ENCODE measurements at places on chromosomes 6 and 20.

- DNase-seq: no peak
Measured at GRCh38 chr20:58759947-58760346, 67.3 kb downstream of the NPEPL1 start.

DNA sequence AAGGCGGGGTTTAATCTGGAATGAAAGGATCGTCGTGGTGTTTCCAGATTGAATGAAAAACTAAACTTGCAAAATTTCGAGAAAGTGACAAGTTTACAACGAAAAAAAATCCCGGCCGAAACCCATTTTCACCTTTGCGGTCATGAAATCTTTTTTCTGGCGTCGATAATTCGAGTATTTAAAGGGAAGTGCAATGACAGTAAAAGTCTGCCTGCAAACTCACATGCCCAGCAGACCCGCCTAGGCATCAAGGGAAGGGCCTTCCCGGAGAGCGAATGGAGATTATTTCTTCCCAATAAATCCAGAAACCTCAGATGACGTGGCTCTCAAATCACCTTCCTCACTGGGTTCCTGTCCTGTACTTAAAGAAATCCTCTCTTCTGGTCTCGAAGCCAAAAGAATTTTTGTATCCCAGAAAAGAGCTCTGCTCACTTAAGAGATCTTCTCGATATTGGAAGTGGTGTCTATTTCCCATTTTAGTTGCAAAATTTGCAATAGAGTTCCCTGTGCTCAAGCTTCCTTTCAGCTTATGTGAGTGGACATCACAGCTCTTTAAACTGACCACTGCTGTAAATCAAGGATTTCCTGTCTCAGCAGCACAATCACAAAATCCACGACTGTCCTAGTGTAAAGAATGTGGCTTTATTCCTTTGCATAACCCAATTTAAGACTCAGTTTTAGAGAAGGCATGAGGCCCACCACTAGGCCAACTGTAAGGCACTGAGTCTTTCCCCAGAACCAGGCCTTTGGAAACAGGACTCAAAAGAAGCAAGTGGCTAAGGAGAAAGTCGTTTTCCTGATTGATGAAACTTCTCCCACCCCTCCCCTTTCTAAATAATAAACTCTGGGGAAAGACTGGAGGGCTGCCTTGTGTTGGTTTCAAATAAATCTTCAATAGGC lies 3.9 kb downstream of the OLIG3 start:
- DNase-seq: no peak

DNA sequence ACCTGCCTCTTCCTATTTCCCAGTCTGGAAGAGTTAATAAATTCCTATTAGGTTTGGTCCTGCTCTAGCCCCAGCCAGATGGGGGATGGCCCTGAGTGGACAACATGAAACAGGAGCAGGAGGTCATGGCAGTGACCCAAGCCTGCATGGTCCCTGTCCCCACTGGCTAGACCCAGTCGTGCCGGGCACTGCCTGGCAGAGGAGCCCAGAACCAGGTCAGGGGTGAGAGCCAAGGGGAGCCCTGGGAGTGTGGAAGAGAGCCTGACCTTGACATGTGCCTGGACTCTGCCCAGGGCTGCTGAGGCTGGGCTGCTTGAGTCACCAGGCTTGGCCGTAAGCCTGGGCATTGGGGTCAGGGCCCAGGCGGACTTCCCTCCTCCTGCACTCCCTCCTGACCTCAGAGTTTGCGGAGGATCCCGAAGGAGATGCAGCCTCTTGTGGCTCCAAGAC lies 3.6 kb downstream of the AVP start:
- no peak for DNase-seq

DNA sequence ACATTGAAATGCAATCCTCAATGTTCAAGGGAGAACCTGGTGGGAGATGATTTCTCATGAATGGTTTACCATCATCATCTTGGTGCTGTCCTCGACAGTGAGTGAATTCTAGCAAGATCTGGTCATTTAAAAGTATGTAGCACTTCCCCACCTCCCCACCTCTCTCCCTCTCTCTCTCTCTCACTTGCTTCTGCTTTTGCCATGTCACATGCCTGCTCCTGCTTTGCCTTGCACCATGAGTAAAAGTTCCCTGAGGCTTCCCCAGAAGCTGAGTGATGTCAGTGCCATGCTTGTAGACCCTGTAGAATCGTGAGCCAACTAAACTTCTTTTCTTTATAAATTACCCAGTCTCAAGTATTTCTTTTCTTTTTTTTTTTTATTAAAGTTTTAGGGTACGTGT lies 60.5 kb downstream of the DST start:
- DNase-seq: no peak

DNA sequence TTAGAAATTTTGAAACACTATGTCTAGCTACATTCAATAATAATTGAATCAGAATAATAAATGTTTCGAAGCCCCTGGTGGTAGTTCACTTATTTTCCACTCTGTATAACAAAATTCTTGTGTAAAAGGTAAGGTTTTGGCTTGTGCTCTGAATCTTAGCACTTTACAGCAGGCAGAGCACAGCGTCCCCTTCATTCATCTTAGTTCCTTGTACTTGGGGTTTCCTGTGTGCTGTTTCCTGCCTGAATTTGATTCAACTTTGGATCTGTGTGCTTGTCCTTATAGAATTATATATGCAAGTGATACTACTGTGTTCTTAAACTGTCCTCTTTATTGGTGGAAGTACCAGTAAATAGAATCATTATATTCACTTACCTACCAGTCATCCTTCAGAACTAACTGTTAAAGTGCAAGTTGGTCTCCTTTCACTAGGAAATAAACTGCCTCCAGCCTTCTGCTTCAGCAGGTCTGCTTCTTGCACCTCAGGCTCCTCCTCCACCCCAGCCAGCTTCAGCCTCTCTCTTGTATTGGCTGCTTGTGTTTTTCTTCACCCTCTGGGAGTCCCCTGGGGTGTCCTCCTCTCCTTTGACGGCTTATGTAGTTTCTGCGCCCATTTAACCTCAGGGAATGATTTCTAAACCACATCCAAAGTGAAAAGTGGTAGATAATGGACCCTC lies 28.8 kb upstream of the TULP4 start:
- no peak for DNase-seq

GRCh38 chr20:25044261-25044560 lies 13.7 kb downstream of the ACSS1 start:
- no peak for DNase-seq

- DNase-seq: no peak
Measured at GRCh38 chr6:136178749-136179148, 71.4 kb downstream of the MTFR2 start.

DNA sequence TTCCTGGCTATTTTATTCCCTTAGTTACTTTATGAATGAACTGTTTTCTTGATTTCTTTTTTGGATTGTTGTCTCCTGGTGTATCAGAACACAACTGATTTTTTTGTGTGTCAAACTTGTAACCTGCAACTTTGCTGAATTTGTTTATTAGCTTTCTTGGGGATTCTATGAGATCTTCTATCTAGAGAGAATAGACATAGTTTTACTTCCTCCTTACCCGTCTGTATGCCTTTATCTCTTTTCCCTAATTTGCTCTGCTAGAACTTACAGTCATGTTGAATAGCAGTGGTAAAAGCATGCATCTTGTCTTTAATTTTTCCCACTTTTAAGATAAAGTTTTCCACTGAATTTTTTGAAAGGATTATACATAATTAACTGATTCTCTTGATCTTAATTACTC lies 13.2 kb downstream of the RNF146 start:
- no peak for DNase-seq

DNA sequence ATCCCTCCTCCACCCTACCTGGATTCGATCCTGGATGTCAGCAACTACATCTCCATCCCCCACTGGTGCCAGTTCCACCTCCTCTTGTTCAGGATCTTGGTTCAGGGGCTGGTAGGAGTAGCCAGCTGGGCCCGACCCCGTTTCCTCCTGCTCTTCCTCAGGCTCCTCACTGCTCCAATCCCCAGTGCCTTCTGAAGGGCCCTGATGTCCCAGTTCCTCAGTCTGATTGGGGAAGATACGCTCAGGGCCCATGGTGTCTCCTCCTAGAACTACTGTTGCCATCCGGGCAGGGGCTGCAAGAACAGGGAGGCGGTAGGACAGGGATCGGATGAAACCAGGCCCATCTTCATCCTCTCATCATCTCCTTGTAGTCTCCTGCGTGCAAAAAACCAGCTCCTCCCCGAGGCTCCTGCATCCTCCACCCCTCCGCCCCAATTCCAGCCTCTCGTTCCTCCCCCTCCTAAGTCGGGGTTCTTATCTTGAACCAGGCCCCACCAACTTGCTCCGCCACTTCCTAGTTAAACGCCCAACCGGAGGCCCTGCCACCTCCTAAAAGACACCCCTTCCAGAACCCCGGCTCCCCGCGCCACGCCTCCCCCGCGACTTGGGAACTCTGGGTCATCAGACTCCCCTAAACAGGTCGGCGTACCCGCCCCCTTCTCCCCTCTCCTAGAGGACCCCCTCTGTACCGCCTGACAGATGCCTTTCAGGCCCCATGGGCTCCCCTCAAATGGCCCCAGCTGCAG lies 476 bp downstream of the MEA1 start:
- DNase-seq: no peak

GRCh38 chr20:29326376-29327070 lies 1930.9 kb upstream of the DEFB115 start:
- no peak for DNase-seq

GRCh38 chr20:35603695-35604448 lies 11.8 kb upstream of the SPAG4 start:
- DNase-seq: no peak
